ENCODE measurements at places on chromosomes 6 and 20.

DNA sequence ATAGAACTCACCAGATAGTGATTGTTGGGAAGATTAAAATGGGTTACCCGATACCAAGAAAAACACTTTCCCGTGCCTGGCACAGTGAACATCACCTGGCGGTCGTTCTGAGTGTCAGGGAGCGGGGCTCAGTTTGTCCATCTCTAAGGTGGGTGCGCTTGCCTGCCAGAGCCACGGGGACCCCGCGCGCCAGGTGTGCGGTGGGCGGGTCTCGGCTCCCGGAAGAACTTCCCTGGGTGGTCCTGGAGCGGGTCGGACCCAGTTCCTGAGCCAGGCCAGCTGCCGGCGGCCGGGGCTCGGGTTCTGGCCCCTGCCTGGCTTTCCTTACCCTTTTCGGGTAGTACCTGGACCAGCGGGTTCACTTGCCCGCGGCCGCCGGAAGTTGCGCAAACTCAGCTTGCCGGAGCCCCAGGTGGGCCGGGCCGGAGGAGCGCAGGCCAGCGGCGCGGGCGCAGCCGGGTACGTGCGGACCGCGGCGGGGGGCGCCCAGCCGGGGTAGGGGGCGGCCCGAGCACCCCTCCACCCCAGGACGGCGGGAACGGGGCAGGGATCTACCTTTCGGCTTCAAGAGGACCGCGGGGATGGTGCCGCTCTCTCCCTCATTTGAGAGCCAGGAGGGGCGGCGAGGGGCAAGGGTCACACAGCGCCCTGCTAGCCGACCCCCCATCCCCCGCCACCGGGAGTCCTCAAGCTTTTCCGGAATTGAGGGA, 7.5 kb downstream of the FAM110A start:
- DNase-seq, result no peak

GRCh38 chr6:17130786-17131185, 28.9 kb downstream of the STMND1 start:
- DNase-seq, result no peak

DNA sequence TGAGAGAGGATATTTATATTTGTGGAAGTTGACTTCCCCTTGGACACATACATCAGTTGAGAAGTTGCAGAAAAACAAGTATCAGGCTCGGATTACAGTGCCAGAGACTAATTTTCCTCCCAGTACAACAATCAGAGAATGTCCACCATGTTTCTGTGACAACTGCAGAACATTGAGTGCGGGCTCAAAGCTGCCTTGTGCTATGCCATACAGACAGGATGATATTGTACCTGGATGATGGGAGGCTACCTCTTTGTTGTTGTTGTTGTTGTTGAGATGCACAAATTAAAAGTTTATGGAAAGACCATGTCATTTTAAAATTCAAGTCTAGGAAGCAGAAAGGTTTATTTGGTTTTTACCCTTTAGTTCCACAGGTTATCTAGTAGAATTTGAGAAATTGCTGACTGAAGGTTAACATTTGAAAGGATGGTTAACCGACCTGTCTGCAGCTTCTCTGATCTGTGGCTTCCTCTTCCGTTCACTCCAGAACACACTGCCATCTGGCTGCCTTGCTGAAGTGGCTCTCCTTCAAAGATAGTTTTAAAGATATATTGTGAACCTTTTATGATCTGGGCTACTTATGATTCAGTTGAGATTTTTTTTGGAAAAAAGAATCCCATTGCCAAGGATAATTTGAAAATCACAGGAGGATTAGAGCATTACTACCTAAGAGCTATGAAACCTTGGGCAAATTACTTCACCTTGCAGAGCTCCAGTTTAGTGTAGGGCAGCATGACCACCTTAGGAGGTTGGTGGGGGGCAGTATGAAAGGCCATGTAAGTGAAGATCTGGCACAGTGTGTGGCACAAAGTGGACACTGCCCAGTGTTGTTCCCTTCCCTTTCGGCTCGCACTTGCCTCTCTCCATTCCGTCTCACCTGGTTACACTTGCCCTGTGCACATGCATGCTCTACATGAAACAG, 15.9 kb downstream of the TMEM200A start:
- DNase-seq, result no peak

- DNase-seq, result no peak
These were observed 96.6 kb upstream of the FKBP1C start for GRCh38 chr6:63114610-63115211.

GRCh38 chr6:104795363-104795762, 64.4 kb downstream of the HACE1 start:
- DNase-seq, result no peak

- DNase-seq, result no peak
These were observed 538.4 kb upstream of the NRSN1 start for GRCh38 chr6:23587582-23587981.

GRCh38 chr6:130681028-130681427, 146.2 kb upstream of the SMLR1 start:
- no peak for DNase-seq

GRCh38 chr6:73579389-73579788, 58.6 kb upstream of the EEF1A1 start:
- no peak for DNase-seq

DNA sequence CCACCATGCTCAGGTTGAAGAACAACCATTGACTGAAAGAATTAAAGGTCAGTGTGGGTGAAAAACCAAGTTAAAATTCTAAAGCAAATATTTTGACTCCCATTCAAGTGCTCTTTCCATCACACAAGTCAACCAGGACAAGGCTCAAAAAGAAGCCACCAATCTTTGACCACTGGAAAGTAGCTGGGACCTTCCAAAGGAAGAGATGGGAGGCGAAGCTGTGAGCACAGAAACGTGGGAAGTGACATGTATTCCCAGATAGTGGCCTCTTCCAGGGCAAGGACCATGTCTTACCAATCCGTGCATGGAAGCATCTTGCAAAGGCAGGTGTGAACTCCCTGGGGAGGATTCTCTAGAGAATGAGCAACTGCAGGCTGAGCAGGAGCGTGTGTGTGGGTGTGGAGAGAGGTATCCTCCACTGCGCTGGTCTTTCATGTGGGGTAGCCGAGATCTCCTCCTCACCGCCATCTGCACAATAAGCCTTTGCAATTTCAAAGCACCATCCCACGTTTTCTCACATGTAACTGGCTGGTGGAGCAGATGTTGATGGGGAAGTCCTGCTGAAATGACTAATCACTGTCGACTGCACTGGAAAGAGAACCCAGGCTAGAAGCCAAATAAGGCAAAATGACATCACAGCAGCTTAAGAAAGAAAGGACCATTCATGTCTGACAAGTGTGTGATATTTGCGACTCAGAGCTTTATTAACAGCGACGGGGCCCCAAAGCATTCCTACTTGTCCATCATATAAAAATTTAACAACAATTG, 189.4 kb upstream of the RREB1 start:
- DNase-seq, result no peak

GRCh38 chr6:118660218-118660569, 8.8 kb upstream of the CEP85L start:
- DNase-seq, result no peak

Data from omental fat pad (tissue), 4 donors.